ENCODE measurements at places on chromosomes 7 and 10. TPM values are rescaled to one million over a fixed set of nuclear protein-coding genes. Genes with fewer than 3 reads are reported as not detected.

Gene ZNF503
- total RNA-seq: 11.7 TPM

Gene NUTM2E
- total RNA-seq: 0.21 TPM

Gene GRM3
- not detected for total RNA-seq

Gene OR6B1
- total RNA-seq: not detected

Gene FFAR4
- total RNA-seq: not detected

Gene TRIM50
- not detected for total RNA-seq

Gene SPDYE2
- not detected for total RNA-seq

Gene VAX1
- total RNA-seq: not detected

Gene C7orf33
- total RNA-seq: not detected

Gene VPS26A
- total RNA-seq: 59.1 TPM
